Activated CD4-positive, alpha-beta T cell treated with anti-CD3 and anti-CD28 coated beads, Interleukin-2, amount 50 U/mL, for 24 hours (primary cell): ENCODE measurements at places on chromosomes 4 and X.

- DNase-seq, result peak; percentile 27
Observed at GRCh38 chr4:152014280-152014679, 253.5 kb upstream of the GATB start.

GRCh38 chrX:1667566-1667965 lies 52.7 kb downstream of the ASMT start:
- no peak for DNase-seq

DNA sequence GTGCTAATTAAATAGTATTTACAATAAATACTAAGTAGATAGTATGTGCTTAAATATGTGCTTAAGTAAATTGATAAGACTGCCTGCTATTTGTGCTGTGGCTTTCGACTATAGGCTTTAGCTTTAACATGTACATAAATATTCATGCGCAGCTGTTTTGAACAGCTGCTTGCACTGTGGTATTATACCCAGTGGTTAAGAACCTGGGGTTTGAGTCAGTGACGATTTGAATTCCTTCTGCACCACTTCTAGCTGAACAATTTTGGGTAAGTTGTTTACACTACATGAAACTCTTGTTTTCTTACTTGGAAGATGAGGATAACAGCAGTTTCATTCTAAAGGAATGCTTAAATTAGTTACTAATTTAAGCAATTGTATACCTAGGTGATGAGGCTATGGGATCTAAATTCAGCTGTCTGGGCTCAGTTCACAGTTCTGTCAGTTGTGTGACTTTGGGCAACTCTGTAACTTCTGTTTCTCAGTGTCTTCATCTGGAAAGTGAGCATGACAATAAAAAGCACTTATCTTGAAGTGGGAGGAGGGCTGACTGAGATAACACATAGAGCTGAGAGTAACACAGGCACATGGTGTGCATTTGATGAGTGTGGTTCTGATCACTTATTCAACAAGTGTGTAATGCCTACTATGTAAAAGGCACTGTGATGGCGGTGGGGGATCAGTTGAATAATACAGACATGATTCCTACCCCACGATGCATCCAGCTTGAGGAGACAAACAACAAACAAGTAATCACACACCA lies 37.0 kb downstream of the HPGDS start:
- DNase-seq, result no peak

DNA sequence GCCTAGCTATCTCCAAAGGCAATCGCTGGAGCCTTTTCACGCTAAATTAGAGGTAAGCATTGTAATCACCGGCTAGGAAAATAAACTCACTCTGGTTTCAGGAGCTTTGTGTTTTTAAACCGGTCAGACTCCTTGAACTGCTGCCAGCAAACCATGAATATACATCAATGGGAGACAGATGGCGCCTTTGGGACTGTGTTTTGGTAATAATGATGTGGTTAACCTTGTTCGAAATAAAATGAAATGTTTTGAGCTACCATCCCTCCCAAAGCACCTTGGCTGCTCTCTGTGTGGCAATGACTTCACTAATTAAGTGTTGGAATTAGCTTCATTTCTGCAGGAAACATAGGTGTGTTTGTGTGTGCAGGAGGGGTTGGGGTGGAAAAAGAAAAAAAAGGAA lies 65.3 kb downstream of the CLNK start:
- DNase-seq, result no peak

DNA sequence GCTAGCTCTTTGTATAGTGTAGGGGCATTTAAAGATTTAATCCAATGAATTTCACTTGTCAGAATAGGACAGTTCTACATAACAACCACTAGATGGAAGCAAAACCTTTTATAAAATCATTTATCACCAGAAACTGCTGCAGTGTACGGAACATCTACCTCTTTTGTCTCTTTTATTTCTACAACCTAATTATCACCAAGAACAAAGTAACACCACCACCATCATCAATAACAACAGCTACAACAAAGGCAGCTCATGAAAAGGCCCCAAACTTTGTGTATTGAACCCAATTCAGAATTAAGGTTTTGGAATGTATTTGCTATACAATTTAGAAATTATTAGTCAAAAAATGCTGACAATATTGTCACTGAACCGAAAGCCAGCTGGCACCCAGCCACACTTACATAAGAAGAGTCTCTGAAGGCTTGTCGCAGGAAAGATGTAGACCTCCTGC lies 260.9 kb upstream of the RPS6KA3 start:
- DNase-seq, result no peak

GRCh38 chr4:170374770-170375169 lies 285.0 kb upstream of the AADAT start:
- DNase-seq, result no peak

- no peak for DNase-seq
Observed at GRCh38 chr4:7763788-7764187, 175.9 kb downstream of the AFAP1 start.

DNA sequence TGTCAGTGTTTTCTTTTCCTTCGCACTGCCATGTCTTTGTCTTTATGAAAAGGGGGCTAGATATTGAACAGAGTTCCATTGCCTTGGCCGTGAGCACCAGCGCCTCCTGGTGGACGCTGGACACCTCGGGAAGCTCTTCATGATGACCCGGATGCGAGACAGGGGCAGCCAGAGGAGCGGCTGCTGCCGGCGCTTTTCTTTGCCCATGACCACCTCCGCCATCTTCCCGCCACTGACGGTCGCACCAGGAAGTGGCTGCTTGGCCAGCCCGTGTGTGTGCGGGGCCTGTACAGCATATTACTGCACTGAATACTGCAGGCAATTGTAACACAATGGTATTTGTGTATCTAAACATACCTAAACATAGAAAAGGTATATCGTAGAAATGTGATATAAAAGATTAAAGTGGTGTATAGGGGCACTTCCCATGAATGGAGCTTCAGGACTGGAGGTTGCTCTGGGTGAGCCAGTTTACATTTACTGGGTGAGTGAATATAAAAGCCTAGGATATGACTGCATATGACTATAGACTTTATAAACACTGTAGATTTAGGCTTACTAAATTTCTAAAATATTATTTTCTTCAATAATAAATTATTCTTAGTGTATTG lies 15.8 kb upstream of the GRIA2 start:
- no peak for DNase-seq

- DNase-seq, result no peak
Observed at GRCh38 chr4:108276690-108277089, 108.0 kb upstream of the LEF1 start.

- peak; percentile 5 for DNase-seq
Observed at GRCh38 chrX:3815896-3816664, 102.6 kb upstream of the PRKX start.

- no peak for DNase-seq
Observed at GRCh38 chrX:152897222-152898131, at the start of gene ZNF185. Gene ZNF185, plus strand, starts transcription at chrX:152898067. Its CDS starts 16,423 bp downstream, at chrX:152914490.

GRCh38 chr4:98581126-98581525 lies 77.3 kb downstream of the TSPAN5 start:
- no peak for DNase-seq

- DNase-seq, result no peak
Observed at GRCh38 chr4:6292376-6293096, 22.9 kb downstream of the WFS1 start.

- peak; percentile 9 for DNase-seq
Observed at GRCh38 chr4:48341776-48342605, 662 bp downstream of the SLAIN2 start.

DNA sequence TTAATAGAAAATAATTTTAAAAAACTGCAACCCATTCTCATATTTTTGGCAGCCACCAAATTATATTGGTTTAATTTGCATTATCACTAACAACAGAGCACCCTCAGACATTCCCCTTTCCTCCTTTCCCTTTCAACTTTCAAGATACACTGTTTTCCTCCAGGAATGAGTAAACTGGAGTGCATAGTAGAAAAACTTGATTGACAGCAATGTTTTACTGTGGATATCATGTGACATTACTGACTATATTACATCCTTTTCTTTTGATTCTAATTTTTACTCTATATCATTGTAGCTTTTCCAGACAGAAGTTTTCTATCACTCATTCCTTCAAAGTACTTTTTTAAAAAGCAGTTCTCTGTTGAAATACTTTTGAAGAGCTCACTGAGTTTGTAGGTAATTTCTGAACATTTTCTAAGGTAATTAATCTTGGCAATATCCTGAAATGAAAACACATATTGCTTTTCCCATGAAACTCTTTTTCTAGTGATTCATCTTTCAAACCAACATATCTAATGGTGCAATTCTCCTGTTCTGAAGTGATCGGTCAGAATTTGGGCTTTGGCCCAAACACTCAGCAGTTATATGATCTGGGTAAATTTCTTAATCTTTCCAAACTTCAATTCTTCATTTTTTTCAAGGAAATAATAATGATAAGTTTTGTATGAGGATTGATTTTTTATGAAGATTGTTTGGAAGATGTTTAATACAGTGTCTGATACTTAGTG lies 920.4 kb upstream of the EPHA5 start:
- DNase-seq, result no peak

DNA sequence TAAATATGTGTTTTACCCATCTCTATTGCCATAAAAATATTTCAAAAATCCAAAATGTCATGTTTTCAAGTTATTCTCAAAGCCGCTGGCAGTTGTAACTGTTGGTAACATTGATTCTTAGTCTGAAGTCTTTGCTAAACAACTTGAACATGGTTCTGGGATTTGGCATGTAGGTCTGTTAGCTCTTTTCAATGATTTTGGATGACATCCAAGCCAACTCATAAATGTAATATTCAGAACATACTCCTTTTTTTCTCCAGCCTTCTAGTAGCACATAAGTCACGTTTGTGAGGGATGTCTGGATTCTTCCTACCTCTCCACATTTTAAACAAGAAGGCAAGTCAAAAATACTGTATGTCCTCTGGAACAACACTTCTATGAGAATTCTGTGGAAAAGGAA lies 305.3 kb downstream of the PRR32 start:
- no peak for DNase-seq
